B cell (primary cell): ENCODE measurements at places on chromosomes 7 and 10. TPM values are rescaled to one million over a fixed set of nuclear protein-coding genes. Genes with fewer than 3 reads are reported as not detected.

LBX1 gene
- not detected in 2 replicates for total RNA-seq

RINT1 gene
- total RNA-seq, result 27.2 and 28.0 TPM in 2 replicates

CTTNBP2 gene
- 0.27 TPM in 2 replicates for total RNA-seq

LRGUK gene
- 0.49 and 0.87 TPM in 2 replicates for total RNA-seq

HABP2 gene
- 0.10 TPM in 1 of 2 replicates, not detected in the other for total RNA-seq

GRCh38 chr10:97903128-97904017, 53.7 kb downstream of the GOLGA7B start:
- peaks cover 7% of the 10 kb centered on the region for H3K27me3 ChIP-seq
- H3K36me3 ChIP-seq, result no peaks in the 10 kb centered on the region
- H3K4me3 ChIP-seq, result no peak overlapping the region
- no peaks in the 10 kb centered on the region for H3K4me1 ChIP-seq
- no peak overlapping the region for H3K27ac ChIP-seq

GRCh38 chr10:111539246-111539645, 462.4 kb downstream of the ADRA2A start:
- no peak overlapping the region for H3K27ac ChIP-seq
- no peaks in the 10 kb centered on the region for H3K27me3 ChIP-seq
- no peaks in the 10 kb centered on the region for H3K36me3 ChIP-seq
- H3K4me1 ChIP-seq, result no peaks in the 10 kb centered on the region
- DNase-seq, result no peak

DNA sequence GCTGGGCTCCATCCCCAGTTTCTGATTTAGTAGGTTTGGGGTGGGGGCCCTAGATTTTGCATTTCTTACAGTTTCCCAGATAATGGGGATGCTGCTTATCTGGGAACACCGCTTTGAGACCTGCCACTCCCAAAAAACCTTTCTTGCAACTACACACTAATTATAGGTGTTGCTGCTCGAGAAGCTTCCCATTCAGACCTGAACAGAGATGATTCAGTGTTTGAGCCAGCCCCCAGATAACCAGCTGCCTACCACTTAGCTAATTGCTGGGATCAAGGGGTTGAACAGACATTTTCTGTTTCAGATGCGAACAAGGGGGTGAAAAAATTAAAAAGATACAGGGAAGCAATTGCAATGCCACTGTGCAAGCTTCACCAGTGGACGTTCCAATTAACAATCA, 448.5 kb downstream of the KCNMA1 start:
- no peak overlapping the region for H3K27ac ChIP-seq
- no peaks in the 10 kb centered on the region for H3K27me3 ChIP-seq
- no peak for DNase-seq
- no peaks in the 10 kb centered on the region for H3K4me1 ChIP-seq

- no peak overlapping the region for H3K4me3 ChIP-seq
- no peak overlapping the region for H3K27ac ChIP-seq
- H3K4me1 ChIP-seq, result peaks cover 17% of the 10 kb centered on the region
- peaks cover 6% of the 10 kb centered on the region for H3K27me3 ChIP-seq
- no peaks in the 10 kb centered on the region for H3K36me3 ChIP-seq
Measured at GRCh38 chr10:14876764-14877163, 1.9 kb upstream of the SUV39H2 start.

GRCh38 chr7:91248996-91249395, 15.2 kb upstream of the FZD1 start:
- no peaks in the 10 kb centered on the region for H3K36me3 ChIP-seq
- H3K27me3 ChIP-seq, result peaks cover under 1% of the 10 kb centered on the region
- DNase-seq, result no peak
- H3K4me3 ChIP-seq, result no peak overlapping the region

GRCh38 chr7:28937619-28938018, 20.5 kb downstream of the TRIL start:
- no peaks in the 10 kb centered on the region for H3K36me3 ChIP-seq
- H3K27me3 ChIP-seq, result no peaks in the 10 kb centered on the region
- H3K4me3 ChIP-seq, result no peak overlapping the region
- H3K27ac ChIP-seq, result no peak overlapping the region

GRCh38 chr7:131302876-131303707, 24.6 kb upstream of the MKLN1 start:
- H3K4me3 ChIP-seq, result no peak overlapping the region
- no peak overlapping the region for H3K27ac ChIP-seq
- peak; percentile 42 for DNase-seq
- H3K36me3 ChIP-seq, result no peaks in the 10 kb centered on the region

GRCh38 chr10:127193125-127193524, 3.3 kb downstream of the INSYN2A start:
- no peaks in the 10 kb centered on the region for H3K36me3 ChIP-seq
- no peaks in the 10 kb centered on the region for H3K4me1 ChIP-seq
- H3K27me3 ChIP-seq, result peaks cover 2% of the 10 kb centered on the region
- no peak overlapping the region for H3K4me3 ChIP-seq
- no peak for DNase-seq
- H3K27ac ChIP-seq, result no peak overlapping the region

DNA sequence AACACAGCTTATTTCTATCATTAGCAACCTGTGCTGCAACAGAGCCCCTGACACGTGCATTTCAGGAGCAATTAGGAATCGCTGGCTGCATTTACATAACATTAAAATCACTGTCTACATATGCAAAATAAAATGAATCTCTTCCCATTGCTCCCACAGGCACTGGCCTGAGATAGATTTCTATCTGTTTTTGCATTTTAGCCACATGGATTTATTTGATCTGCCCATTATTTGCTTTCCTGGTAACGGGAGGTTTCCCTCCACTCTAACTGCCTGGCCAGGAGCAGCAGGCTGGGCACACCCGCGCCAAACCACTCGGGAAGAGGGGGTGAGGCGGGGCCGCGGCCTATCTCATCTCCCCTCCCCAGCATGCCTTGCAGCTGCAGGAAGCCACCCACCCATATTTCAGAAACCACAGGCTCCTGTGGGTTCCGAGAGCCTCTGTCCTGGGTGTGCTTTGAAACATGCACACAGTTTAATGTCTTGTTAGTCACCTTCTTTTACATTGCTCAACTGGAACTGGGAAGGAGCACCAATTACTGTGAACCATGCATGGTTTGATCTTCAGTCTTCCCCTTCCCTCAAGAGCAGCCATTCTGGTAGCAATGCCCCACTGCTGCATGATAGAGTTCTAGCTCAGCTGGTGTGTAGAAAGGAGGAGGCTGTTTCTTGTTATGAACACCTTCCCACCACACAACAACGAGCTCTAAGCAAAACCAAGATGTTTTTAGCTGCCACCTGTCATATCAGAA, 37.7 kb upstream of the IKZF1 start:
- peak overlapping the region; percentile 71 for H3K27ac ChIP-seq
- no peak overlapping the region for H3K4me3 ChIP-seq
- DNase-seq, result peak; percentile 58
- H3K27me3 ChIP-seq, result no peaks in the 10 kb centered on the region

- no peaks in the 10 kb centered on the region for H3K27me3 ChIP-seq
- H3K4me1 ChIP-seq, result peaks cover 2% of the 10 kb centered on the region
- no peak overlapping the region for H3K4me3 ChIP-seq
- no peak for DNase-seq
- no peaks in the 10 kb centered on the region for H3K36me3 ChIP-seq
- no peak overlapping the region for H3K27ac ChIP-seq
Measured at GRCh38 chr7:123714296-123715080, 34.3 kb downstream of the WASL start.

- DNase-seq, result no peak
- no peaks in the 10 kb centered on the region for H3K27me3 ChIP-seq
- H3K27ac ChIP-seq, result no peak overlapping the region
- H3K36me3 ChIP-seq, result no peaks in the 10 kb centered on the region
- H3K4me1 ChIP-seq, result no peaks in the 10 kb centered on the region
- no peak overlapping the region for H3K4me3 ChIP-seq
Measured at GRCh38 chr10:51251110-51251509, 176.8 kb downstream of the PRKG1 start.

DNA sequence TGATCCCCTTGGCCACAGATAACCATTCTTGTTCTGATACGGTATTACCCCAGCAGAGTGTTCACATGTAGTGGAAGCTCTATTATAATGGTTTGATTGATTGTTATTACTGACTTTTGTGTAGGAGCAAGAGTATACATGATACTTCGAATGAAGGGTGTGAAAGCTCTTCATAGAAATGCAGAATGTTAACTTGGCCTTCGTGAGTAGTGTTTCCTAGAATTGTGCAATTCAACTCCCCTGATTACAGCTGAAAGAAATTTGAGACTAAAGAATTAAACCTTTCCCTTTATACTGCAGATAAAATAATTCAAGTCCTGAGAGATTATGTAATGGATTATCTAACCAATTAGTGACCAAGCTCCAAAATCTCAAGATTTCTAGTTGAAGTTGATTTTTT, 38.2 kb downstream of the MKLN1 start:
- H3K4me1 ChIP-seq, result peaks cover 5% of the 10 kb centered on the region
- H3K27ac ChIP-seq, result no peak overlapping the region
- no peaks in the 10 kb centered on the region for H3K36me3 ChIP-seq
- H3K4me3 ChIP-seq, result no peak overlapping the region
- no peaks in the 10 kb centered on the region for H3K27me3 ChIP-seq
